ENCODE measurements at places on chromosomes 6 and 20.

- DNase-seq = no peak
Observed at GRCh38 chr6:21103626-21104224, 489.8 kb upstream of the SOX4 start.

DNA sequence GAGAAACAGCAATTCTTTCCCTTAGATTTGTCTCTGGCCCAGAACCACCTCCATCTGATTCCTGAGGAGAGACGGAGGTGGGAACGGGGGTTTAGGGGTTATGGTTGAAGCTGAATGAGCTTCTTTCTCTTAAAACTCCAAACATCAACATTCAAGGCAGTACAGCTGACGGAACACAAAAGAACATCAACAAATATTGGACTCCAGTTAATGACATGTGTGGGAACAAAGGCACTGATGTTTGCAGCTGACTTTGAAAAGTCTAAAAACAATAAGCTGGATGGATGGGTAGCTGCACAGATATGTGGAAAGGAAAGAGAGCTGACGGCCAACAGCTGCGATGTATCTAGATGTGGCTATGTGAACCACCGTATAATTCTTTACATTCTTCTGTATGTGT is 256.5 kb downstream of the SOD2 start:
- DNase-seq = no peak

- no peak for DNase-seq
Observed at GRCh38 chr6:111228094-111228493, 140.8 kb downstream of the SLC16A10 start.

DNA sequence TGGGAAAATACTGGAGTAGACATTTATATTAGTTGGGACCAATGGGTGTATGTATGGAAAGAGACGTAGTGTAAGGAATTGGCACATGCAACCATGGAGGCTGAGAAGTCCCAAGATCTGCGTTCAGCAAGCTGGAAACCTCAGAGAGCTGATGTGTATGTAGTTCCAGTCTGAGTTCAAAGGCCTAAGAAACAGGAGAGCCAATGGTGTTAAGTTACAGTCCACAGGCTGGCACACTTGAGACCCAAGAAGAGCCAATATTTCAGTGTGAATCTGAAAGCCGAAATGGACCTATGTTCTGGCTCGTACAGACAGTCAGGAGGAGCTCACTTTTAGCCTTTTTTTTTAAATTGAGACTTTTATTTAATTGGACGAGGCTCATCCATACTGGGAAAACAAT is 244.2 kb downstream of the CDKAL1 start:
- no peak for DNase-seq

DNA sequence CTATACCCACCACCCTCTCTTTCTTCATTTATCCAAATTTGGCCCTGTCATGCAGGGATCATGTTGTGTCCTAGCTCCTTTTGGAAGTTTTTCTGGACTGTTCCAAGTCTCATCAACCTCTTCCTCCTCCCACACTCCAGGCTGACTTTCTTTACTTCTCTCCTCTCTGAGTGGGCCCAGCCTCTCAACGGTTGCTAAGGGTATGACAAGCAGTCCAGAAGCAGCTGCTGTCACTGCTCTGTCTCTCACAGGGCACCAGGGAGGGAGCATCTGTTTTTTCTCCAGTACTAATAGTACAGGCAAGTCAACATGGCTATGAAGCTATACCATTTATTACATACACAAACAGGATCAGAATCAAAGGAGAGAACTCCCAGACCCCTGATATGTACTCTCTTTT is 8.2 kb downstream of the NT5DC1 start:
- DNase-seq = no peak

DNA sequence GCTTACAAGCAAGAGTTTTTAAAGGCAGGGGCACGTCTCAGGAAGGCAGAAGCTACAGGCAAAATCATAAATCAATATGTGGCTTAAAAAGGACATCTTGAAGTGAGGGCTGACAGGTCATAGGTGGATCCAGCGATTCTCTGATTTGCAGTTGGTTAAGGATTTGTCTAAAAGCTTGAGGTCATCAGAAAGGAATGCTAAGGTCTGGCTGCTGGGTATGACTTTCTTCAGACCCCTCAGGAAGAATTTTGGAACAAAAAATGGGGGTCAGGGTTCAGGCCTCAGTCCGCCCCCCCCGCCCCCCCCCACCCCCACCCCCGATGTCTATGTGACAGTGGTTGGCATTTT is 261.9 kb downstream of the CDH4 start:
- no peak for DNase-seq

- DNase-seq = no peak
Observed at GRCh38 chr6:113870917-113871316, 13.8 kb downstream of the MARCKS start.
